ENCODE measurements at places on chromosomes 2 and 18. TPM values are rescaled to one million over a fixed set of nuclear protein-coding genes. Genes with fewer than 3 reads are reported as not detected.

CAPG gene
- 25.8 TPM for total RNA-seq

GBX2 gene
- not detected for total RNA-seq

UGT1A9 gene
- total RNA-seq, result not detected

RFX8 gene
- not detected for total RNA-seq

KLHL30 gene
- not detected for total RNA-seq

SP5 gene
- 0.87 TPM for total RNA-seq

Data from adrenal gland (tissue), 19 donors.